ENCODE measurements at places on chromosomes 4 and X.

DNA sequence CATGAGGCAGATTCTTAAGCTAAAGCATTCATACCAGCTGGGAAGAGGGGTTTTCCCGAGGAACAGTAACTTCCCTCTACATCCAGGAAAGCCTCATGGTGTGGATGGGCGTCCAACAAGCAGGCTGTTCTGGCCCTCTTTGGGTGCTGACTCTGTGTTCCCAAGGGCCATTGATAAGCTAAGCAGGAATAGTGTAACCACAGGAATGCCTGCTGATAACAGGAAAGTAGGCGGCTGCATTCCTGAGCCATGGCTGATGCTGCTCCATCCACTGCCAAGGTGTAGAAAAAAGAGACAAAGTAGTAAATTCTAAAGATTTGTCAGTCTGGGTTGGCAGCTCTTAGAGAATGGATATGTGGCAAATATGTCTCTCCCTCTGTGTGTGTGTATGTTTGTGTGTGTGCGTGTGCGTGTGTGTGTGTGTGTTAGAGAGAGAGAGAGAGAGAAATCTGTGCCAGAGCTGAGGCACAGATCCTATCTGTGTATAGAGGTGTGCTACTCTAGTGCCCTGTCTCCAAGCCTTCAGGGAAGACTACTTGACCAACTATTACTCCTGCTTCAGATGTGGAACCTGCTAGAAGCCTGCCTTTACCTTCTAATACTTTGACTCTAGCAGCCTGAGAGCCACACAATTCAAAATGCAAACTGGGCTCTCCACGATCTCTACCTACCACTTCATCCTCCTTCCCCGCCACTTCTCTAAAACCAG, 353.1 kb upstream of the NR3C2 start:
- peak; percentile 35 for DNase-seq

- no peak for DNase-seq
Observed at GRCh38 chrX:46737462-46737861, 21.5 kb downstream of the SLC9A7 start.

DNA sequence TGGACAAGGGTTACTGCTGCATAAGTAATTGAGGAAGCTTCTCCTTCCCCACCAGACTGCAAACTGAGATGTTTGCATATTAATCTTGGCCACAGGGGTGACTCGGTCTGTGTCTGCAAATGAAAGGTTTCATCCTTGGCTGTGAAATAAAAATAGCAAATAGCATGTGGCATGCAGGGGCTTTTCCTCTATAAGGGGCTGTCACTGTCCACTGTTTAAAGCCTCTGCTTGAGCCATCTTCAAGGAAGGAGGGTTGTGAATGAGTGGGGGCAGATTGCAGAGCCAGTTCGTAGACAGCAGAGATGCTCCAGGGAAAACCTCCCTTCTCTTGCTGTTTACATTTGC, 33.3 kb downstream of the TMSB4X start:
- no peak for DNase-seq

- DNase-seq = no peak
Observed at GRCh38 chr4:152089584-152089983, 328.8 kb upstream of the GATB start.

DNA sequence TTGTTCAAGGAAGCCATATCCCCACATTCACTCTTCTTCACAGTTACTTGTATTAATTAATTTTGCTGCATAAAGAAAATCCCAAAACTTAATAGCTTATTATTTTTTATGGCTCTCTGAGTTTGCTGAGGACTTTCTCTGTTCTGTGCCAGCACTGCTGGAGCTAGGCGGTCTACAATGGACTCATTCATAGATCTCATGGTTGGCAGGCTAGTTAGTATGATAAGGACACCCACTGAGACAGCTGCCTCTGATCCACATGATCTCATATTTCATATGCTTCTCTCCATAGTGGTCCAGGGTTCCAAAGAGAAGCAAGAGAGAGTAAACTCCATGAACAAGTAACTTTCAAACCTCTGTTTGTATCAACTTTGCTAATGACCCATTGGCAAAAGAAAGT, 170.2 kb downstream of the ADGRA3 start:
- no peak for DNase-seq

GRCh38 chr4:71229477-71230270, 109.1 kb upstream of the SLC4A4 start:
- DNase-seq = peak; percentile 64

GRCh38 chr4:8289956-8290700, 20.6 kb downstream of the HTRA3 start:
- no peak for DNase-seq

GRCh38 chrX:51870354-51870753, 23.1 kb upstream of the MAGED1 start:
- DNase-seq = no peak

DNA sequence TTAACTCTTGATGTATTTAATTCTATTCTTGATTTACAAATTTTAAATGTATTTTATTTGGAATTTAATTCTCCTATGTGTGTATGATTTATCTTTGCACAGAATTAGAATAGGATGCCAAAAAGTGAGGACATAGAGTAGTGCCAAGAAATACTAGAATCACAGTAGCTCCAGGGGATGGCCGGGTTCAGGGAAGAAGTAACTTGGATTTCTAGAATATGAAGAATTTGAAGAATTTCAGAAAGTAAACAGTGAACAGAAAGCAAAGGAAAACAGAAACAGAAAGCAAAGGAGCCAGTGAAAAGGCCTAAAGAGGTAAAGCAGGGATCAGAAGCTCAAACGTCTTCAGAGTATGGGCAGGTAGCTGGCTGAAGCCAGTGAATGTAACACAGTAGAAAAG, 1187.6 kb downstream of the RPA4 start:
- DNase-seq = no peak

DNA sequence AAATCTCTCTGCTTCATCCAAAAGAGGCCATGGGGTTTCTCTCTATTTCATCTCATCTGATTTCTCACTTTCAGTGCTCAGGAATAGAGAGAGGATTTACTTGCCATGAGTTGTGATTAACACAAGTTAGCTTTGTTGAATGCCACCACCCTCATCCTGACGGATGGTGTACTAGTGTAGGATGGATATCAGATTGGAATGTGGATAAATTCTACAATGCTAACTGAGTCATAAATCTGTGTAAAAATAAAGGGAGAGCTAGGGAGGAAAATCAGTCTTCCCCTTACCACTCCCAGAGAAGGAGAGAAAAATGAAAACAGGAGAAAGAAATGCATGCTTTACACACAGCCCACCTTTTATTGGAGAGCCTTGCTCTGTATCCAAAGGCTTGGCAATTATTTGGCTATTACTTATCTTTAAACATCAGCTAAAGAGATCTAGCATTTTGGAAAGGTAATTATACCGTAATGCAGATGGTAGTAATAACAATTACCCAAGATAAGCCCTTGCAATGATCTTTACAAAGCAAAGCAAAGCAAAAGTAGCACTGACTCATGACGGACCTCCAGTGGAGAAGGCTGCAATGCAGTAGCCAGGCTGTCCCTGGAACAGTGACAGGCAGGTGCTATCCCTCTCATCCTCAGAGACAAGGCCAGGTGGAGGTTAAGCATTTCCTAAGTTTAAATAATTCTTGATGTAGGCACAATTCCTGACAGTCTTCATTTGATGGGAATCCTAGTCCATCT, 306.3 kb upstream of the PPARGC1A start:
- no peak for DNase-seq

- peak; percentile 68 for DNase-seq
Observed at GRCh38 chr4:115851918-115852766, 738.7 kb upstream of the NDST4 start.

- DNase-seq = no peak
Observed at GRCh38 chr4:179196511-179196910, 1754.3 kb upstream of the AGA start.

GRCh38 chr4:2251795-2252529, 9.9 kb downstream of the MXD4 start:
- DNase-seq = peak; percentile 5

- DNase-seq = no peak
Observed at GRCh38 chrX:133090236-133090809, 6.6 kb downstream of the USP26 start.

DNA sequence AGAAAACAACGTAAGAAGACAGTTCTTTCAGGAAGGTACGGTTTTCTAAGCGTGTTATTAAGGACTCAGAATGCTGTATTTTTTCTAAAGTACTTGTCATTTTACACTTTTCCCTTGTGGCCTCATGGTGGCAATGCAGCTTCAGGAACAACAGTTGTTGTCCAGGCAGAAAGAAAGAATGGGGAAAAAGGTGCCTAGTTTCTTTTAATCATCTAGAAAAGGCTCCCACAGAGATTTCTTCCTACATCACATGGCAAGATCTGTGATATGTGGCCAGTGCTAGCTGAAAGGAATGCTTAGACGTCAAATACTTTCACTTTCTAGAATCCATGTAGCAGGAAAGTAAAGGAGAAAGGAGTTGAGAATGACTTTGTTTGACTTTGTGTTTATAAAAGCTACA, 49.0 kb upstream of the TRAM1L1 start:
- DNase-seq = peak; percentile 60

DNA sequence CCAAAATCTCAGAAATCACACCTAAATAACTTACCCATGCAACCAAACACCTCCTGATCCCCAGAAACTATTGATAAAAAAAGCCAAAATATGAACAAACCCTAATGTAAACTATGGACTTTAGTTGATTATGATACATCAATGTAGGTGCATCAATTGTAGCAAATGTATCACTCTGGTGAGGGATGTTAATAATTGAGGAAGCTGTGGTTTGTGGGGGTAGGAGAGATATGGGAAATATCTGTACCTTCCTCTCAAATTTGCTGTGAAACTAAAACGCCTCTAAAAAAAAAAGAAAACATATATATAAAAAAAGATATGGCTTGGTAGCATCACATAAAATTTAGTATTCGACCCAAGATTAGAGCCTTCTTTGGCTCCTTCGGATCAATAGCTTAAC, 144.3 kb upstream of the CPEB2 start:
- DNase-seq = no peak

DNA sequence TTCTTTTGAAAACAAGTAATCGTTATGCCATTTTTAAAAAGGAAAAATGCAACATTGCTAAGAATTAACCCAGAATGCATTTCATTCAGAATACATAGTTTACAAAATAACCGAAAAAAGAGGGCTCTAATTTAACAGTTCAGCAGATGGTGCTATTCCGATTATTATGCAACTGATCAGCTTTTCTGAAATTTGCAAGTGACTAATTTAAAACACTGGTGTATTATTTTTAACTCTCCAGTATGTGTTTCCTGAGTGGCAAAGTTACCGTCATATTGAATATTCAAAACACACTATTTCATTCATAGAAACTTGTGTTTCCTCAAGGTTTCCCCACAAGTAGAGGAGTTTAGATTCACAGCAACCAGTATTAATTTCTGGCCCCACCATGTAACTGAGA, 21.1 kb downstream of the ZBTB49 start:
- no peak for DNase-seq

DNA sequence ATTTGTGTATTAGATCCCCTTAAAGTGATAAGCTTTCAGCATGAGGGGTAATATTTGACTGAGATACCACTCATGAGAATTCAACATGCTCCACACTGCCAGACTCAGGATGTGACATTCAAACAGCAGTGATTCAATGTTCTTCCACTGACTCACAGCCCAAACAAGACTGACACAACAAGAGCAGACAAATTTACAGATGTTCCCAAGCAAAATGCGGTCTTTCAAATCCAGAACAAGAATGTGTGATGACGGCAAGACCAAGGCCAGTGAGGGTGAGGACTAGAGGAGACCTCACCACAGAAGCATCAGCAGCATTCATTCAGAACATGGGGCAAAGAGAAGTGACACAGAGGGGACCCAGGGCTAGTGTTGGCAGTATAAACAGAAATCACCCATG, 99.3 kb upstream of the GRIA3 start:
- DNase-seq = no peak

DNA sequence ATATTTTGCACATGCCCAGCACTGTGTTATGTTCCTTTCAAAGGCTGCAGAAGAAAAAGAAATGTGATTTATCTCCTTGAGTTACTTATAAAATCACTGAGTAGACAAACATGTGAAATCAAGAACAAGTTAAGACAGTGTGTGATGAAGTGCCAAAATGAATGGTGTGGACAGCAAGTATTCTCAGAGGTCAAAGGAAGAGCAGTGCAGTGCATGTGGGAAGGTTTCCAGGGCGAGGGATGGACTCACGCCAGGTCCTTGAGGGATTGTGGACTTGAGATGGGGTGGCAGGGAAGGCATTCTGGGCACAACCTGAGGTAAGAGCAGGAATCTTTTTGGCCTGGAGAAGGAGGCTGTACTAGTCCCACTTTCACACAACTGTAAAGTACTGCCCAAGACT, 115.5 kb downstream of the FNIP2 start:
- no peak for DNase-seq

DNA sequence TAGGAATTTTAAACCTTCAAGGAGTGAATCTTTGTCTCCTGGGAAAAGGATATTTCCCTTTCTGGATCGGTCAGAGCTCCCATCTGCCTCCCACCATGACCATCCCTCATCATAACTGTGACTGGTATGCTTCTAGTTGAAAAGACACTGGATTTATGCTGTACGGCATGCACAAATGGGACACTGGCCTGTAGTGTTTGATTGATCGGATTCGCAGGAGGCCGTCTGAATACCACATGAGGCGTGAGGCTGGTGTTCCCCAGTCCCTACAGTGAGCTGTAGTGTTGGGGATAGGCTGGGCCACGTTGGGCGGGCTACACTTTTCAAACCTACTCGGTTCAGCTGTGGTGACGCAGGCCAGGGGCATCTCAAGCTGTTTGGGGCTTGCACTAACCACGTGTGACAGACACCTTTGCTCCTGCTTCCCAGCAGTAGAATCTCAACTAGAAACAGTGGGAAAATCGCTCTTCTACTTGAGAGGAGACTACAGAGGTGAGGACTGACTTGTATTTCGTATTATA, 101.8 kb downstream of the MID1IP1 start:
- DNase-seq = no peak

GRCh38 chrX:1325515-1326116, 11.0 kb upstream of the IL3RA start:
- no peak for DNase-seq

- DNase-seq = no peak
Observed at GRCh38 chr4:40046311-40046980, 10.2 kb upstream of the N4BP2 start.

DNA sequence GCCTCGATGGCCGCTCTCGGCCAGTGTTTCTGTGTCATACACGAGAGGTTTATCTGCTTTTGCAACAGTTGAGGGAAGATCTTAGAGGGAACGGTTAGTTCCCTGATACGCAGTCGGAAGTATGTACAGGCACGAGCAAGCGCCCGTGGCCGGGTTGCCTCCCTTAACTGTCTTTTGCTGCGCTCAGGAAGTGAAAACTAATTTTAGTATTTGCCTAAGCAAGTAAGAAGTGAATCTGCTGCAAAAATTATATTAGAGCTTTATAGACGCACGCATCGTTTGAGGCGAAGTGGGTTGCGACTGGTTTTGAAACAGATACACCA, 695 bp downstream of the MTM1 start:
- DNase-seq = no peak
